NCI-H226 (cell line): ENCODE measurements at places on chromosomes 1 and 21.

DNA sequence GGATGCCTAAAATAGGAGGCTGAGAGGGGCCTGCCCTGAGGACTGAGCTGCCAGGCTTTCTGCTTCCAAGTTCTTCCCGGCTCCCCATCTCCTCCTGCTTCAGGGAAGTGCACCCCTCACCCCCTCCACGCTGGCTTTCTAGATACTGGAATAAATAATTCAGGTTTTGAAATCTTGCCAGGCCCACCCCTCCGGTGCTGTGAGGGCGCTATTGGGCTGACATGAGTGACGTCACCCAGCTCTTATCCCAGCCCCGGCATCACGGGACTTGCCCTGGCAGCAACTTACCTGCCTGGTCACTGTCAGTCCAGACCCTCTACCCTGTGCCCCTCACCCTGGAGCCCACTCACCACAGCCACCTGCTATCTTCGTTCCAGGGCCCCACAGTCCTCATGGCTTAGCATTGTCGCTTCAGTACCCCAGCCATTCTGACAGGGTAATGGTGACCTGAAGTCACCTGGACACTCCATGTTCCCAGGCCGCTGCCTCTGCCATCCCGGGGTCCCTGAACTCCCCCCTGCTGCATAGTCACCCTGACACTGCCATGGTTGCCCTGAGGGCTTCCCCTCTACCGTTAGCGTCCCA, 819 bp upstream of the GPR3 start:
- DNase-seq: peak; percentile 48

- no peak for DNase-seq
These were observed 111.9 kb downstream of the ZBTB18 start for GRCh38 chr1:244162786-244163530.

- DNase-seq: peak; percentile 53
These were observed 99.1 kb downstream of the MT1HL1 start for GRCh38 chr1:236904892-236905741.

GRCh38 chr1:39528082-39528481, 36.6 kb downstream of the BMP8A start:
- no peak for DNase-seq

GRCh38 chr1:32122151-32122550, 14.3 kb downstream of the KPNA6 start:
- no peak for DNase-seq

DNA sequence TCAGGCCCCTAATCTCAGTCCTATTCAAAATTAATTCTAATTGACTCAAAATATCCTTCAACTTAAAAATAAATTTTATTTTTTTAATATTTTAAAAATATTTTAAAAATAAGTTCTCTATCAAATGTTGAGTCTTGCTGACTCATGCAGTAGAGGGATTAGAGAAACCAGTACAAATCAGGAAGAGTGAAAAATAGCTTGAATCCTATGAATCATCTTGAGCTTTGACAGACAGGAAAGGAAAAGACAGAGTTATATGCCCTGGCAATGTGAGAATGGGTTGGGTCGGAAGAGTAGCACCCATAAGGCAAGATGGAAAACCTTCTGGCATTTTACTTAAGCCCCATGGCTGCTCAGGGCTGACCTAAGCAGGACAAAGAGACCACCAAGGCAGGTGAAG, 346.6 kb upstream of the RUNX1 start:
- DNase-seq: peak; percentile 57

- DNase-seq: peak; percentile 91
These were observed 10.0 kb downstream of the MAP3K6 start for GRCh38 chr1:27356619-27357280.

DNA sequence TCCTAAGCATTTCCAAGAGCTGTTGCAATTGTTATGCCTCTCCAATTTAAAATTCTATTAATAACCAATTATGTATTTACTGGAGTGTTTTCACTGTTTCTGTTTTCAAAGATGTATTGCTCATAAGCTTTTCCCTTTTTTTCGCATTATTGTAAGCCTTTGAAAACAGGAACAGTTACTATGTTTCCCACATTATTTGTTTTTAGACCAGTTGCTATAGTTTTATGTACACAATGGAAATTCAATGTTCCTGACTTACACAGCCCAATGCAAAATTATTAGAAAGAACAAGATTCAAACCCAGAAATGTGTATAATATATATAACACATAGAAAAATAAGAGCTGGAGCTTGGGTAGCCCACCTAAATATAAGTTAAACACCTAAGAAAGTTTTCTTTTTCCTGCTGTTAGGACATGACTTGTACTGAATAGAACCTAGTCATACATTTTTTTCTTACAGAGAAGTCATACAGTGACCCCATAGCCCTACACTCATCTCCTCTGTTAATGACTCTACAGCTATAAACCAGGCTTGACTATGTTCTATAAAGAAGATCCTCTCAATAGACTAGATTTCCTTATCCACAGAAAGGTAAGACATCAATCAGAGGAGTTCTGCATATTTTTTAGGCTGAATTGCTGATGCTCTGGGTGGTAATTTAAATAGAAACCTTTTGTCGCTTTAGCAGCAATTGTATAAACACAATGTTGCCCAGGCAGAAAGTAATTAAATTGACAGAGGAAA, 299.6 kb downstream of the USH2A start:
- DNase-seq: no peak

DNA sequence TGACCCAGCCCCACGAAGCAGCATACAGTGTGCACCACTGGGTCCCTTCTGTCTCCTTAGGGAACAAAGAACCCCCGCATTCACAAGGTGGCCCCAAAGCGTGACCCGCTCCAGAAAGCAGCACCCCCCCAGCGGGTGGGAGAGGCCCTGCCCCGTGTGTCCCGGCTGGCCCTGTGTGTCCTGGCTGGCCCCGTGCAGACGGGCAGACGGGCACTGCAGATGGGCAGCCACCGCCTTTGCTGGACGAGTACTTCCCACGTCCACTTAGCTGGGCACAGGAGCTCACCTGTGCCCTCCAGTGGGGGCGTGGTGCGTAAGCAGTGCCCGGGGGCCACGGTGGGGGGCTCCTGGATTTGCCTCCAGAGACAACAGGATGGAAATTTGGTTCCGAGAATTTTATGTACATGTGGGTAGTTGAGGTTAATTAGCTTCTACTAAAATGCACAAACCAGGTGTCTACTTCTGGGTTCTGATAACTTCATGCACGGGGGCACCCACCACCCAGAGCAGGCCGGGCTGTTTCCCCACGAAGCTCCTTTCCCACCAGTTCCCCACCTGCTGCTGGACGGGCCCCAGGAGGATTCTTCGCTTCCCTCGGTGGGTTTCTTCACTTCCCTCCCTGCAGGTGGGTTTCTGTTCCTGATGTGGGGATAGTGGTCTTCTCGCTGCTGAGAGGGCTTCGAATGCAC, 33.2 kb upstream of the SLC19A1 start:
- DNase-seq: no peak

GRCh38 chr1:54987919-54988705, 7.7 kb downstream of the TMEM61 start:
- no peak for DNase-seq

GRCh38 chr1:6822530-6823359, 37.5 kb downstream of the CAMTA1 start:
- DNase-seq: no peak

- no peak for DNase-seq
These were observed 101.4 kb upstream of the RGS1 start for GRCh38 chr1:192474080-192474683.

- no peak for DNase-seq
These were observed 16.1 kb downstream of the UBIAD1 start for GRCh38 chr1:11289064-11289463.

GRCh38 chr1:201646411-201647022, 107.6 kb downstream of the NAV1 start:
- DNase-seq: no peak

DNA sequence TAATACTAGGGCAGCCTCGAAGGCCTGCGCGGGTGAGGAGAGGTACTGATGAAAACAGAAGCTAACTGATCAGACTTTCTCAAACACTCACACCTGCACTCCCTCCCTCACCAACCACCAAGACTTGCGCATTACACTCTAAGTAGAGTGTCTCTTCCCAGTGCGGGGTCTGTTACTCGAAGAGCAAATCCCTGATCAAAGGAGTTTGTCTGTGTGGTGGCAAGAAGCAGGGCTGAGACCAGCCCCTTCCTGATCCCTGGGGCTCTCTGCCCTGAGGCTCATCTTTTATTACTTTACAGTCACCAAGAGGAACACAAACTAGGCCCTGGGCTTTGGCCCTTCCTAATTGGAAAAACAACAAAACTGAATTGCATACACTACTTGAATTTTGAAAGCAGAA, 19.5 kb upstream of the TSNAX start:
- no peak for DNase-seq

DNA sequence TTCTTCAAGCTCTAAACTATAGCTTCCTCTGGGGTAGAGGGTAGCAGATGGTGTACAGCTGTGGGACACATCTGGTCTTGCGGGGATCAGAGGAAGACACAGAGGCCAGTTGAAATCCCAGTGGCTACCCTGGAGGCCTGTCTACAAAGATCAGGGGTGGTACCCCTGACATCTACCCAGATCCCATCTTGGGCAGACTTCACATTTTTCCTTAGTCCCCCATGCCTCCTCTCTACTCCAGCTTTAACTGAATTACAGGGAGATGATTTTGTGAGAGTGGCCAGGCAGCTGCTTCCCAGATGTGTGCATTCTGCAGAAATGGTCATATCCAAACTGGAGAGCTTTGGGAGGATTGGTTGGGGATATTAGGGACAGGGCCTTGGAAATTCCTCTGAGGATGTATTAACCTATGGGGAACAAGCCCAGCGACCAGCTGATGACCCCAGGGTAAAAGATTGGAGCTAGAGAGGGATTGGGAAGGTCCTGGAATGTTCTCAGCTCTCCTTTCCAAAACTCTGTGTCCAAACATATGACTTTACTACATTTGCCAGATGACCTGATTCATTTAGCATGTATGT, 9.6 kb upstream of the CD34 start:
- DNase-seq: no peak

GRCh38 chr1:216702170-216702569, 21.1 kb downstream of the ESRRG start:
- no peak for DNase-seq

DNA sequence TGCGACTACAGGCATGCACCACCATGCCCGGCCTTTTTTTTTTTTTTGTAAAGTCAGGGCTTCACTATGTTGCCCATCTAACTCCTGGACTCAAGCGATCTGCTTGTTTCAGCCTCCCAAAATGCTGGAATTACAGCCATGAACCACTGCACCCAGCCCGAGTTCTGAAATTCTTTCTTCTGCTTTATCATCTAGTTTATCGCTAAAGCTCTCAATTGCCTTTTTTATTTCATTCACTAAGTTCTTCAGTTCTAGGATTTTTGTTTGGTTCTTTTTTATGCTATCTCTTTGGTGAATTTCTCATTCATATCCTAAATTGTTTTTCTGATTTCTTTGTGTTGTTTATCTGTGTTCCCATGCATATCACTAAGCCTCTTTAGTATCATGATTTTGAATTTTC, 27.0 kb downstream of the KIAA0319L start:
- no peak for DNase-seq

- no peak for DNase-seq
These were observed 152.9 kb upstream of the HMGB4 start for GRCh38 chr1:33710967-33711366.

GRCh38 chr1:1344655-1345361, 4.4 kb downstream of the DVL1 start:
- peak; percentile 94 for DNase-seq

- no peak for DNase-seq
These were observed at the start of gene CHODL for GRCh38 chr21:18244671-18245463. Gene CHODL (plus strand): TSS chr21:18244833. CDS start chr21:18245224, 391 bp downstream.

DNA sequence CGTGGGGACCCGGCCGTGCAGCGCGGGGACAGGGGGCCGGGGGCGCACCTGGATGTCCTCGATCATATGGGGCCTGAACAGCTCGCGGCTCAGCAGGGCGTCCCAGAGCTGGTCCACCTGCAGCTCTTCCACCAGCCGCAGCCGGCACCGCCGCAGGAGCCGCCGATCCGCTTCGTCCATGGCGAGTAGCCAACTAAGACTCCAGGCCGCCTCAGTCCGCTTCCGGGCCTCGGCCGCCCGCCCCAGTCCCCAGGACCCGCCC, at the start of gene CASP9:
TSS of gene CASP9 (minus strand) at position 195 of the 262 bp plus-strand sequence. CDS start at position 180, 15 bp downstream.
- no peak for DNase-seq

DNA sequence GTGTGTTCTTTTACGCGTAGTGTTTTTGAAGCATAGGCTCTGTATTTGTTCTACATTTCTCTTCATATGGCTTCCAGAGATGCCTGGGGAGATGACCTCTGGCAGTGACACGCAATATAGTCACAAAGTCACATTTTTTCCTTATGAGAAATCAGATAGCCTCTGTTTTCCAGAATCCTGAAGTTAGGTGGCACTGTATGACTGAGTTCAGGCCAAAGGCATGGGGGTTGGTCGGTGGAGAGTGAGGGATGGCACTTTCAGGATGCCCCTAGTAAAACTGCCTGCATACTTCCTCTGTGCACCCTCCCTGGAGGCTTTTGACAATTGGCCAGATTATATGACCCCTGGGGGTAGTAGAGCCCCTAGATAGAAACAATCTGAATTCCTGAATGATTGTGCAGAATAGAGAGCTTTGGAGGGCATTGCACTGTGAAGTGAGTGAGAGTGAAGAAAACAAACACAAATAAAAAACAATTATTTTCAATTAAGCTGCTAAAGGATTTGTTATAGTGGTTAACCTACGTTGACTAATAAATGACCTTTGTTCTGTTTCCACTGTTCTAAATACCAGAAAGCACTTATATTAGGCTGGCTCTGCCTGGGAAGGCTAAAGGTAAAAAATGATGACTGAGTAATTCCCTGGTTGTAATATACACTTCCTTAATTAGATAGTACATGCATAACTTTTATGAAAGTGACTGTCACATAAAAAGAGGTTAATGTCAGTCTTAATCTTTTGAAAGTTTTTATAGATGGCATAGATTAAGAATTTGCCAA, 1660.8 kb downstream of the PLA2G4A start:
- DNase-seq: peak; percentile 31

DNA sequence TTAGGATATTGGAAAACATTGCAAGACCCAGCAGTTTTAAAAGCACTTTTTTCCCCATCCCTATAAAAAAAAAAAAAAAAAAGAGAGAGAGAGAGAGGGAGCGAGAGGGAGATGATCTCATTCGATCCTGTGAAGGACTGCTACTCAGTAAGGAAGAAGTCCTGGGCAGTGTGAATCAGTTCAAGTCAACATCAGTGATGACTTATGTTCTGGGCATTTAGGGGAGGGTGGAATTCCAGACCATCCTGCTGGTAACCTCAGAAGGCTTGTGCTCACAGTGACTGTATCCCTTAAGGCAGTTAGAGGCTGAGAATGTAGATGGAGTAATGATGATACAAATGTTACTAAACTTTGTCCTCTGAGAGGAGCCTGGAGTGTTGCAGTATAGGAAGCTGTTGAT, 151.4 kb downstream of the TGFB2 start:
- DNase-seq: peak; percentile 94
